Hepatocyte (in vitro differentiated cells): ENCODE measurements at places on chromosomes 1 and 21. TPM values are rescaled to one million over a fixed set of nuclear protein-coding genes. Genes with fewer than 3 reads are reported as not detected.

IGSF3 gene
- polyA plus RNA-seq: 8.8 and 9.3 TPM in 2 replicates

CLCA4 gene
- 0.22 TPM in 1 of 2 replicates, not detected in the other for polyA plus RNA-seq

NTNG1 gene
- 1.4 and 1.7 TPM in 2 replicates for polyA plus RNA-seq

UMODL1 gene
- polyA plus RNA-seq: 0.15 TPM in 1 of 2 replicates, not detected in the other

GPR37L1 gene
- 0.39 and 0.47 TPM in 2 replicates for polyA plus RNA-seq

GJB3 gene
- polyA plus RNA-seq: 2.0 and 8.4 TPM in 2 replicates

CYP4X1 gene
- 1.1 and 1.8 TPM in 2 replicates for polyA plus RNA-seq

SMG7 gene
- 22.3 and 28.1 TPM in 2 replicates for polyA plus RNA-seq

CLDN19 gene
- polyA plus RNA-seq: 3.8 and 4.5 TPM in 2 replicates

SPATA45 gene
- polyA plus RNA-seq: 0.44 and 0.57 TPM in 2 replicates

RGL1 gene
- 17.9 TPM in 2 replicates for polyA plus RNA-seq

TMPRSS15 gene
- polyA plus RNA-seq: not detected in 2 replicates

PLA2G2F gene
- polyA plus RNA-seq: not detected in 2 replicates

PPP1R15B gene
- polyA plus RNA-seq: 31.2 and 34.0 TPM in 2 replicates

S100A12 gene
- 1.1 TPM in 1 of 2 replicates, not detected in the other for polyA plus RNA-seq

SCCPDH gene
- polyA plus RNA-seq: 39.3 and 44.8 TPM in 2 replicates

RNU5D-1 gene
- not detected in 2 replicates for polyA plus RNA-seq

HCRTR1 gene
- 0.68 TPM in 1 of 2 replicates, not detected in the other for polyA plus RNA-seq

PROK1 gene
- 9.4 and 11.1 TPM in 2 replicates for polyA plus RNA-seq

E2F2 gene
- 0.21 and 0.85 TPM in 2 replicates for polyA plus RNA-seq

CD2 gene
- 0.08 and 0.22 TPM in 2 replicates for polyA plus RNA-seq

BRDT gene
- not detected in 2 replicates for polyA plus RNA-seq

CHAF1B gene
- polyA plus RNA-seq: 1.1 and 2.0 TPM in 2 replicates

LMNA gene
- polyA plus RNA-seq: 345 and 402 TPM in 2 replicates

ICOSLG gene
- polyA plus RNA-seq: 0.68 and 1.9 TPM in 2 replicates

CXADR gene
- 66.3 and 75.0 TPM in 2 replicates for polyA plus RNA-seq

SLAMF9 gene
- polyA plus RNA-seq: not detected in 2 replicates

NR5A2 gene
- polyA plus RNA-seq: 16.4 and 19.8 TPM in 2 replicates
